ENCODE measurements at places on chromosomes 16 and 17.
A peak's percentile ranks its signal among the peaks of the same experiment; 100 is the strongest.

DNA sequence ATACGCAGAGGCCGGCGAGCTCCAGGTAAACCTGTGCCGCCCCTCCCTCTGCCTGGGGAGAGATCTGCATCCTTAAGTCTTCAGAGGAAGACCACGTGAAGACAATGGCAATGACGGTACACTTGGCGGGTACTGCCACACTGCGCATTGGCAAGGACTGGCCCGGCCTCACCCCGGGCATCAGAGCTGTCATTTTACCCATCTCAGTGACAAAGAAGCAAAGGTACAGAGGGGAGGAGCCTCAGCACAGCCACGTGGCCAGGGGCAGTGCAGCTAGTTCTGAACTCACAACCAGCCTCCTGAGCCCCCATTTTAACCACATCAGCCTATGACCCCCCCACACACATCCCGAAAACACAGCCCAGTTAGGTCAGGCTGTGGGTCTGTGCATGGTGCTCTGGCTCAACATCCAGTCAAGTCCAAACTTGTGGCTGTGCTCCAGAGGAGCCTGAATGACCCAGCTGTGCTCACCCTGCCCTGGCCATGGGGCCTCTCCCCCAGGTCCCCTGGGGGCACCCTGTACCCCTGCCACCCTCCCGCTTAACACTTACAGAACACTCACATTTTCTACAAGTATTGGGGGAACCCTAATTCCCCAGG is 80.6 kb downstream of the C16orf95 start:
- no peak for DNase-seq

DNA sequence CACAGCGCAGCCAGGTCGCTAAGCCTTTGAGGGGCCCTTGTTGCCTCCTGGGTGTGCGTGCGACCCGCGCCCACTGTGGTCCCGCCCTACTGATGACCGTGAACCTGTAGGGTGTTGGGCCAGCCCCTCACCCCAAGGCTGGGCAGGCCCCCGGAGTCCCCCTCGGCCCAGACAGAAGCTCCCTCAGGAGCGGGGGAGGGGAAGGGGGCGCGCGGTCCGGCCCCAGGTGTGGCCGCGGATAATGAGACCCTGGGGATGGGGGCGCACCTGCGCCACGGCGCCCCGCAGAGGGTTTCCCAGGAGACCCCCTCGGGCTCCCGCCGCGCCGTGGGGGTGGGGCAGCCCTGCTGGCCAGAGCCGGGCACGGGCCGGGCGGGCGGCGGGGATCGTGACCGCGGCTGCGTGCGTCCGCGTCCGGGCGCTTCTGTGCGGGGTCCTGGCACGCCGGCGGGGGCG is 358 bp upstream of the ARHGDIG start:
- DNase-seq = no peak

DNA sequence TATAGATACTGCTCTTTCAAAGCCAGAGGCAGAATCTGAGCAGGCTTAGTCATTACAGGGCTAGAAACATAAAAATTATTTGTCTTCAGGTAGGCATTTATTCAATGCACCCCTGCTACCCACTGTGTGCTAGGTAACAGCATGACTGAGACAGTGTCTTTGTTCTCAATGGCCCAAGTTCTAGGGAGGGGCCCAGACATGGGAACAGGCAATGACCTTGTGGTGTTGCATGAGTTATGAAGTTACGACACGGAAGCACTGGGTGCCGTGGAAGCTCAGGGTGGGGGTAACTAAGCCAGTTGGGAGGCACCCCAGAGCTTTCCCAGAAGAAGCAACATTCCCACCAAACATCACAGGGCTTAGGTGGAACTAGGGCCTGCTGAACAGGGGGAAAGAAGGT is 87.0 kb downstream of the CPPED1 start:
- DNase-seq = no peak

- no peak for DNase-seq
Measured at GRCh38 chr16:50403491-50403890, 34.7 kb upstream of the BRD7 start.

- DNase-seq = no peak
Measured at GRCh38 chr16:22418826-22419225, 44.4 kb upstream of the CDR2 start.

GRCh38 chr16:23734176-23734893 is 20.5 kb upstream of the CHP2 start:
- DNase-seq = no peak

GRCh38 chr17:48995974-48996721 is 1.0 kb upstream of the IGF2BP1 start:
- DNase-seq = no peak

DNA sequence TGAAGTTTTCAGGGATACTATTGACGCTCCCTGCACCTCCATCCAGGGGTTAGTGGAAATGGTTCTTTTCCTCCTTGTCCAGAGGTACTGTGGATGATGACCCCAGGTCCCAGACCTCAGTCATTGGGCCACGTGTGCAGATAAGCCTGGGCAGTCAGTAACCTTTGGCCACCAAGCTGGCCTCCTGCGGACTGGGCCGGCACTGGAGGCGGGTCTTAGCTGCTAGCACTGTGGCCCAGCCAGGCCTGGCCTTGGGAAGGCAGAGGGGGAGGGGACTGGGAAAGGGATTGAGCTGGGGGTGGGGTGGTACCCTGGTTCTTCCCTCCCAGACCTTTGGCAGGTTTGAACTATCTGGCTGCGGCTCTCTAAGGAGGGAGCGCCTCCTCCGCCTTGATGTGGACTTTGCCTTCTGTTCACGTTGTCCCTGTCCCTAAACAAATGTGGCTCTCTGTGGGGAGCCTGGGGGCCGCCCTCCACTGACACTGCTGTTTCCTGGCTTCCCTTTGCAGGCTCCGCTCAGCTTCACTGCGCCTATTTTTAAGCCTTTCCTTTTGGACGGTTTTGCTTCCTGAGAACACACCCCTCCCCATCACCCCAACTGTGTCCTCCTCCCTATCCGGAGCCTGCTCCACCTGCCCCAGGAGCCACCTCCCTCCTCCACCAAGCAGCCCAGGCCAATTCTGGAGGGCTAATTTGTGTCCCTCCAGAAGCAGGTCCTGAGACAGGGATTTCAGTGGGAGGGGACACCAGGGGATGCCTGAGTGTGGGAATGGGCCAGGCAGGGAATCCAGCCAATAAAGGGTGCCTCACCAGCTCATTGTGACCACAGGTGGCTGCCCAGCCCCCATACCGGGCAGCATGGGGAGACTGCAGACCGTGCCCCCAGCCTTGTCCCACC is 251.9 kb downstream of the SEC14L1 start:
- no peak for DNase-seq

GRCh38 chr17:45403906-45404490 is 28.7 kb downstream of the ARHGAP27 start:
- DNase-seq = no peak

- no peak for DNase-seq
Measured at GRCh38 chr17:57210224-57210553, 46.1 kb upstream of the MSI2 start.

DNA sequence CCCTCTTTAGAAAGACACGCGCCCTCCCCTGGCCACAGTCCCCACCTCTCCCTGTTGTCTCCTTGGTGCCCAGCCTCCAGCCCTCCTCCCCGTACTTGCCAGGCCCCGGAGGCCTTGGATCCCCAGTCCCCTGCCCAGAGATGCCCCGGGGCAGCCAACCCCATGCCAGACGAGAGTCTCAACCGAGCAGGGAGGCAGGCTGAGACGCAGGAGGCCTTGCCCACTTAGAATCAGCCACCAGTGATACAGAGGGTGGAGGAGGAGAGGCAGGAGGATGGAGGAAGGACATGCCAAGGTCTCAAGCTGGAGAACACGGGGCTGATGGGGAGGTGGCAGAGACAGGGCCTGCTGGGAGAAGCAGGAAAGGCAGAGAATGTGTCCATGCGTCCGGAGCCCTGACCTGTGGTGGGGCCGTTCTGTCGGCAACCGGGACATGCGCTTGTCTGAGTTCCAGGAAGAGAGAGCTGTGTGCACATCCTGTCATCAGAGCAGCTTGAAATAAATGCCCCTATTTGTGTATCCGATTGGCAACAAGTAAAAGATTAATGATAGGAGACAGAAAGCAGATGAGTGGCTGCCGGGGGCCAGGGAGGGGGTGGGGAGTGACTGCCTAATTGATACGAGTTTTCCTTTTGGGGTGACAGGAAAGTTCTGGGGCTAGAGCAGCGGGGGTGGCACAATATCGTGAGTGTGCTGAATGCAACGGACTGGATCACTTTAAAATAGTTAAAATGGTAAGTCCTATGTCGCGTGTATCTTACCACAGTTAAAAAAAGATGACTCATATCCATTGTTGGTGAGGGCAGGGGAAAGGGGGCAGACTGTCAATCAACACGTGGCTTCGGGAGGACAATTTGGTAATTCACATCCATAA is 44.7 kb upstream of the MEAK7 start:
- peak; percentile 60 for DNase-seq

DNA sequence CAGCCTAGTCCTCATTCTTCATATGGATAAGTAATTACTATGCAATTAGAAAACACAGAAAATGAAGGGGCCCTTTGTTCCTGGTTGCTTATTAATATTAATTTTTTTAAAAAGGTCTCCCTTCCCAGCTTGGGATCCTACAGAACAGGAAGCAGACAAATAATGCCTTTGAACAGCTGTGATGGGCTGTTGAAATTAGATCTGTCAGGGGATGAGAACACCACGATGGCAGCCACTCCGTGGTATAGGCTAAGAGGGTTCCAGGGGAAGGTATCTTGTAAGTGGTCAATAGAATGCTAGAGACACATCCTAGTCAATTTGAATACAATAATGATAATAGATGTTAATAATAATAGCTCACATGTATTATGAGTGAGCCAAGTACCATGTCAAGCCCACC is 83.1 kb downstream of the CCDC182 start:
- no peak for DNase-seq

- no peak for DNase-seq
Measured at GRCh38 chr17:27525836-27526603, 69.8 kb downstream of the KSR1 start.

- DNase-seq = no peak
Measured at GRCh38 chr16:57132470-57132869, 40.1 kb downstream of the CPNE2 start.

- DNase-seq = no peak
Measured at GRCh38 chr16:3904875-3905274, 24.4 kb upstream of the CREBBP start.

- no peak for DNase-seq
Measured at GRCh38 chr16:24423312-24423711, 116.1 kb upstream of the RBBP6 start.

GRCh38 chr17:1018547-1018946 is 21.6 kb downstream of the TIMM22 start:
- no peak for DNase-seq

DNA sequence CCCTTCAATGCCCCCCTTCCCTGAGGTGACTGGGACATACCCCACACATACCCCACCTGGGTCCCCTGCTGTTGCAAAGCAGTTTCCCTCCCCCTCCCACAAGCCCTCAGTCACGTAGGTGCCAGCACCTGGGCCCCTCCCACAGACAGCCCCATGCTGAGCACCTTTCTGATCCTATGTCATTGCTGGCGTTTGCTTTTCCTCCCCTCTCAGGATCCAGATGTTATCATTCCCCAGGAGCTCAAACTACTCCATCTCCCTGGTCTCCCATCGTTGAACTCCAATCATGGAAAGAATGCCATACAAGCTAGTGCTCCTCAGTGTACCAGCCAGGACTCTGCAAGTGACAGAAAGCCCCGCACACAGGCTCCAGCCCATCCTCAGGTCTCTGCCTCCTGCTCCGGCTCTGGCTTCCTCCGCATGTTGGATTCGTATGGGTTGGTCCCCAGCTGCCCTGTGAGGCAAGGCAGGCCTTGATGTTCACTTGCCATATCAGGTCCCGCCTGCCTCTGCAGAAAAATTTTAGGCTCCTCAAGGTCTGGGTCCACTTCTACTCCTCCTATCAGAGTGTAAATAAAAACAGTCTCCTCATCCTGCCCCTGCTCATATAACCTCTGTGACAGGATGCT is 31.4 kb upstream of the MED9 start:
- no peak for DNase-seq

GRCh38 chr17:30160419-30161172 is 44.0 kb downstream of the NSRP1 start:
- DNase-seq = no peak

DNA sequence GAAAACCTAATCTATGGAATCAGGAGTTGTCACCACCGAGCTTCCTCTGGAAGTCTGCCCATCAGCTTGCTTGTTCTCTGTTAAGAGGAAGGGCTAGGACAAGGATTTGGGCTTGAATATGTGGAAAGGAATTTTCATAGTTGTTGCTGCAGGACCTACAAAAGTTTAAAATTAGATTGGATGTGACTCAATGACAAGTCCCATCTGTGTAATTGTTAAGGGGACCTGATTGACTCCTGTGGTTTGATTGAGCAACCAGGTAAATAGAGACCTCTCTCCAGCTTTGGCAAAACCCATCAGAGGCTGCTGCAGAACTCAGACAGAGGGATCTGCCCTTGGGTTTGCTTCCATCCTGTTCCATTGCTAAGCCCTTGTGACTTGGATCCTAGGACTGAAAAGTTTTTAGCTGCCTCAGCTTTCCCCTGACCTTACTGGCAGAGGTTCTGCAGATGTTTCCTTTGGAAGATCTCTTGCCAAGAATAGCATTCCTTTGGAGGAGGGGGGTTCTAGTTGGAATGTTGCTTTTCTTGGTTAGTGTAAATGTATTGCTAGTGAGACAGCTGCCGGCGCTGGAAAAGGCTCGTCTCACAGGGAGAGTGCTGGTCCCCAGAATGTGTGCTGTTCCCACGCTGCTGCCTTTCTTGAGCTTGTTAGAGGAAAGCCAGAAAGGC is 50.0 kb downstream of the SF3B3 start:
- no peak for DNase-seq

- no peak for DNase-seq
Measured at GRCh38 chr17:61289408-61290385, 109.9 kb upstream of the TBX2 start.

GRCh38 chr16:5257462-5257861 is 159.9 kb upstream of the EEF2KMT start:
- DNase-seq = no peak

- DNase-seq = no peak
Measured at GRCh38 chr17:4425398-4425797, 8.3 kb upstream of the SPNS3 start.

DNA sequence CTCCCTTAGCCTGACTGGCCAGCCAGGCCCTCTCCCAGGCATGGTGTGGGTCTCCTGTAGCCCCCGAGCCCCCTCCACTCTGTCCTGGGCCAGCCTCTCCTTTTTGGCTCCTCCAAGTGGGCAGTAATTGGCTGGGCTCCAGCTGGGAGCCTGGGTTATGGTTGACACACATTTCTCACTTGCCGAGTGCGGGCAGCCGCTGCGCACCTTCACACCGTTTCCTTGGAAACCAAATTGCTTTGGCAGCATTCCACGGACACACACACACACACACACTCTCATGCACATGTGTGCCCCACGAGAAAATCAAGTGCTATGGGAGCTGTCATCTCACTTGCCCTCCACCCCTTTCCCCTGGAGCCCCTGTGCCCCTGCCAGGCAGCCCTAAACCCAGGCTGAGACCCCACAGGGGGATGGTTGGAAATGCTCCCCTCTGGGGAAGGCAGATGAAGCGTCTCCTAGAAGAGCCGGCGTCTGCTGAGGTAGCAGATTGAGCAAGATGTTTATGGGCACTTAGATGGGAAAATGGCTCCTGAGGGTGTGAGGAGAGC is 402.7 kb upstream of the TNRC6C start:
- DNase-seq = no peak

GRCh38 chr16:54912720-54913119 is 17.9 kb upstream of the IRX5 start:
- no peak for DNase-seq

GRCh38 chr16:83027973-83028372 is 401.2 kb downstream of the CDH13 start:
- DNase-seq = no peak

- no peak for DNase-seq
Measured at GRCh38 chr17:77802811-77803220, 155.7 kb upstream of the TNRC6C start.
